ENCODE measurements at places on chromosomes 3 and 15.

GRCh38 chr3:172853921-172854666 lies 103.6 kb downstream of the ECT2 start:
- no peak for DNase-seq

DNA sequence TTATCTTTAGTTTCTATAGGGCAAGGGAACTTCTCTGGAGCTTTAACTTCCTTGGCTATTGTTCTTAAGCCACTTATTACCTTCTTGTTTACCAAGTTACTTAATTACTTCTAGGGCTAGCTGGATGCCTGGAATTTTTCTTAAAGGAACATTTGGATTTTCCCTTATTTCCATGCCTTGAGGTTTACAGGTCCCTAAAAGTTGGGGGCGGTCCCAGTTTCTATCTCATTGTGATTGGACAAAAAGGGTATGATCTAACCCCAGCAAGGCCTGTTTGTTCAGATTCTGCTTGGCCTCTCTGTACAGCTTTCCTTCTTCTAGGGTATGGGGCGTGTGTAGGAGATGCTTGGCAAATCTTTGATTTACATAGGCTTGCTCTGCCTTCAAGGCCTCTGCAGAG lies 17.4 kb downstream of the PDHB start:
- DNase-seq, result no peak

DNA sequence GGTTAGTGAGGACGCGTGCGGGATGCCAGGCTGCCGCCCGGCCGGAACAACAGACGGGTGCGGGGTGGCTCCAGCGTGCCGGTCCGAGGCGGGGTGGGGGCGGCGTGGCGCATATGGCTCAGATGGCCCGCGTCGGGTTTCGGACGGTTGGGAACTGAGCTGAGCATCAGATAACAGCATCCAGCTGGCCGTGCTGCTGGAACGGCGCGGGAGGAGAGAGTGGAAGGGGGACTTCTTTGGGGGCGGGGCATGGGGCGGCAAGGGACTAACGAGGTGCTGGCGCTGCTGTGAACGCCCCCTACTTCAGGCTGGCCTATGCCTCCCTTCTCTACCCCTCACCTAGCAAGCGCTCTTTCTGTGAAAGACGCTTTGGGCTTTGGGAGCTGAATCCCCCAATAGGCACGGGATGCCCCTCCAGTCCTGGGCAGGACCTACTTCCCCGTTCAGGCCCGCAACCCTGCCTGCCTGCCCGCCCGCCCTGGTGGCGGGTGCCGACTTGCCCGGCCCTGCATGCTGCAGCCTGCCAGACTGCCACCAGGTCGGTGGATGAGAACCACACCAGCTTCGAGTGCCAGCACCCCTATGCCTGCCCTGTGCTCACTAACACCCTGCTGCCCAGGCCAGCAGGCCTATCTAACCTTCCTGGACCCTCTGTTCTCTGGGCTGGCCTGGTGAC lies 542 bp downstream of the INKA1 start:
- peak; percentile 49 for DNase-seq

DNA sequence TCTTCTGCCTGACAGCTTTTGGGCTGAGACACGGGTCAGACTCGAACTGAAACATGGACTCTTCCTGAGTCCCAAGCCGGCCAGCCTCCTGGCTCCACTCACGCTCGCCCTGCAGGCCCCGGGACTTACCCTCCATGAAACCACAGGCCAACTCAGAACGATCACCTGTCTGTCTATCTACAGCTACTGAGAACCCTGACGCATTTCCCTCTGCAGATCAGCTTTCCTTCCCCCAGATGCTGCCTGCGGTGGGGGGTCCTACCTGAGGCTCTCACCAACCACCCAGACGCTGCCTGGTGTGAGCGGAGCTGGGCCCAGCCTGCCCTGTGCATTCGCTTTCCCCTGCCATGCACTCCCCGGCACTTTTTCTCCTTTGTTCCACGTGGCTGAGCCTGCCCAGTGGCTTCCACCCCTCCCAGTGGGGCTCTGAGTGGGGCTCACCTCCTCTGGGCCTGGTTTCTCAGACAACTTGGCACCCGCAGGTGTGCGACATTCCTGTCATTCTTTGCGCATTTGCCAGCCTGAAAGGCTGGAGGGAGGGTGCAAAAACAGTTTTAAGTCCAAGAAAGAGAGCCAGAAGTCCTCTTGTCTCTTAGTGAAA lies 60.2 kb downstream of the PLXNA1 start:
- DNase-seq, result peak; percentile 13

DNA sequence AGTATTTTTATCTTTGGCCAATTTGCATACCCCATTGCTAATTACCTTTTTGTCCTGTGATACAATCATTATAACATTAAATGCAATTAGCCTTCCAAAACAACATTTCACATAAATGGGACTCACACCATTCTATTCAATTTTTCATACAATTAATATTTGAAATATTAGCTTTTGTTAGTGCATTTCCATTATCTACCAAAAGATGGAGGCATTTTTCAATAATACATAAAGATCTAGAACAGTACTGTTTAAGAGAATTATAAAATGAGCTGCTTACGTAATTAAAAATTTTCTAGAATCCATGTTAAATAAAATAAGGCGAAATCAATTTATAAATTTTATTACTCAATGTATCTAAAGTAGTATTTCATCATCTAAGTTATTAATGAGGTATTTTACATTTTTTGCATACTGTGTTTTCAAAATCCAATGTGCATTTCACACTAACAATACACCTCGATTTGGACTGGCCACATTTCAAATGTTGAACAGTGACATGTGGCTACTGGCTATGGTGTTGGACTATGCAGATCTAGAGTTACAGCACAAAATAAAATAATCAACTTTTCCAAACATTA lies 74.3 kb downstream of the TJP1 start:
- DNase-seq, result peak; percentile 30

- peak; percentile 81 for DNase-seq
These were observed 315.4 kb downstream of the PTPRG start for GRCh38 chr3:61876797-61877196.

- peak; percentile 91 for DNase-seq
These were observed 31.8 kb upstream of the RYR3 start for GRCh38 chr15:33278816-33279612.

DNA sequence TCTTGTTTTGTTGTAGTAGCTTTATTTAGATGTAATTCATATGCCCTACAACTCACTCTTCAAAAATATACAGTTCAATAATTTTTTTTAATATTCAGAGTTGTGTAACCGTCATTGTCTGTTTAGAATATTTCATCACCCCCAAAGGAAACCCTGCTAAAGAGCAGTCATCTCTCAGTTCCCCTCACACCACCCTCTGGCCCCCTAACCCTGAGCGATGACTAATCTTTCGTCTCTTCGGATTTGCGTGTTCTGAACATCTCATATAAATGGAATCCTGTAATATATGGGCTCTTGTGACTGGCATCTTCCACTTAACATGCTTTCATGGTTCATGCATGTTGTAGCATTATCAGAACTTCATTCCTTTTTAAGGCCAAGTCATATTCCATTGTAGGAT lies 183.8 kb downstream of the ATG7 start:
- DNase-seq, result peak; percentile 97

- peak; percentile 48 for DNase-seq
These were observed 26.9 kb upstream of the THRB start for GRCh38 chr3:24521420-24522145.

GRCh38 chr3:60009931-60010478 lies 960.2 kb upstream of the CFAP20DC start:
- DNase-seq, result no peak

DNA sequence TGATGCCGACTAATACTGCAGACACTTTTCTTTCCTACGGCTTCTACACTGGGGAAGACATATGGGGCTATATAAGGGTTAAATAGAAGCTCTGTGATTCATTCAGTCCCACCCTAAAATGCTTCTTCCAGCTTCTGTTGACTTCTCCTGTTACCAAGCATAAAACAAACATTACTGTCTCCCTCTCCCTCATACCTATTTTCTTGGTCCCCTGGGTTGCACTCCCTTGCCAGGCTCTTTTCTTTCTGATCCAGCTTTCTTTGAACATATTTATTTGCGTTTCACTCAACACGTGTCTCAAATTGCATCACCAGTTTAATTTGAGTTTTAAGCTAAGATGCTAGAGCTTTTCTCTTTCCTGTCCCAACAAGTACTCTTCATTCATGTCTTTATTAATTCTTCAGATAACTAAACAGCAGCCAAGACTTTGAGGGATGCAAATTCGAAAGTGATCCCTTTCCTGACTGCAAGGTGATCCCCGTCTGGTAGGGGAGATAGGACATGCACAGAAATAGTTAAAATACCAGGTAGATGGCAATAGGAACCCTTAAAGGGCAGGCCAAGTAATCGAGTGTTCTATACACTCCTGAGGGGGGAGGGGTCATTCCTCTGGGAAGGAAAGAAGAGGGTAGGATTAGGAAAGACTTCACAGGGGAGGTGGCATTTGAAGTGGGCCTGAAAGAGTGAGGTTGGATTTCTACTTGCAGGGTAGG lies 198.6 kb upstream of the BCL6 start:
- peak; percentile 26 for DNase-seq

All from fibroblast of skin of right biceps (primary cell).